ENCODE measurements at places on chromosomes 5 and 9.

GRCh38 chr9:81456431-81457006 is 232.8 kb downstream of the TLE1 start:
- peak; percentile 34 for DNase-seq

DNA sequence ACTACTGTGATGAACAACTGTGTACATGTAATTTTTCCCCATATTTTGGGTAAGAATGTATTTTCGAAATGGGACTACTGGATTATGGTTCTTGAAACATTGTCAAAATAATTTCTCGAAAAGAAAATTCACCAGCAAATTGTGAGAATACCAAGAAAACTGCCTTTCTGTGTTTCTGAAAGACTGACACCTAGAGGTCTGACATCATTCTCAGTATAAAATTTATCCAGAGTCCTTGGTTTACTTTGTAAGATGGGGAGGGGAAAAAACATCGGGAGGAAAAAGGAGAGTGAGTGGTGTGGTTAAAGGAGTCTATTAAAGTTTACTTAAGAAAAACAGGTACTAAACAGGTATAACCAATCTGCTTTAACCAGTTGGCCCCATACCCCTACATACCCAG is 149.2 kb downstream of the CEP120 start:
- DNase-seq = no peak

DNA sequence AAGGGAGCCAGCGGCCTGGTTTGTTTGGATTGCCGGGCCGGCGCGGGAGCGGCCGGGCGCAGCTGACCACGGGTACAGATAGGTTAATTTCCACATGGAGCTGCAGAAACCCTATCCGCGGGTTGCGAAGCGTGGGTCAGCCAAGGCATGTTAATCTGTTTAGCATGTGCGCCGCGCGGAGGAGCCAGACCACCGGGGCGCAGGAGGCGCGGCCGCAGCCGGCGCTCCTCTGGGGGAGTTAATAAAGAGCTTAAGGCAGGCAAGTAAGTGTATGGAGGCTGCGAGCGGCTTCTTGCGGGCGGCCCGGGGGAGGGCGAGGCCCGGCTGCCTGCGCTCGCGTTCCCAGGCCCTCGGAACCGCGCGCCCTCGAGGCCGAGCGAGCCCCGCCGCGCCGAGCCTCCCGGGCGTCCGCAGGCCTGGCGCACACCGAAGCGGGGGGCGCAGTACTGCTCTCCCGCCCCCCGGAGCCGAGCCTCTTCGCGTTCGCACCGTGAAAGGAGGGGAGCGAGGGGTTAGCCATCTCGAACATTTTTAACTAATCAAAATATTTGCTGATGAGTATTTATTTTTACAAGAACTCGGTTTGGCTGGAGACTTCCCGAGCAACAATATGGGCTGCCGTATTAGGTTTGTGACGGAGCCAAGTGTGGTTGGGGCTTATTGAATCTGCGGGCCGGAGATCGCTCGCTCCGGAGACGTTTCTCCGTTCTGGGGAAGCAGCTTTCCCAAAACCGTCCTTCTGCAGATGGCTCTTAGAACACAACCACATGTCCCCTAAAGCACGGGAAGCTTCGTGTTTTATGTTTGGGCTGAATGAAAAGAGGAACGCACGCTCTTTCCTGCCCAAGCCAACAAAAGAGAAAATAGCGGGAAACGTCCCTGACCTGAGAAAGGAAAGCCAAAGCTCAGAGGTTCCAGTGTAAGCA is 28.8 kb downstream of the FOXD1 start:
- no peak for DNase-seq

GRCh38 chr5:150255659-150256409 is 33.7 kb downstream of the CAMK2A start:
- no peak for DNase-seq

DNA sequence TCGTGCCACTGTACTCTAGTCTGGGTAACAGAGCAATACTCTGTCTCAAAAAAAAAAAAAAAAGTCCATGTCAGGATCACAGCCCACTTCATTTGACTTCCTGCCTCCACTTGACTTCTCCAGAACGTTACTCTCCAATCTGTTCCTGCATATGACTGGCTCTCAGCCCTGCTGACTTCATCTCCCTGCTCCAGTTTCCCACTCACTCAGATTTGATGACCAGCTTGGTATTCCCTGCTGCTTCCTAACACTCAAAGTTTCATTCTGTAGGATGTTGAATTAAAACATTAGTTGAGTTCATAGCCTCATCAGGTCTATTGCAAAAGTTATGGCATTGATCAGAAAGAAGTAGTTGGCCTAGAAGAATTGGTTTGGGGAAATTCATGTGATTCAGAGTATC is 52.3 kb downstream of the UGCG start:
- DNase-seq = no peak

- DNase-seq = no peak
Observed at GRCh38 chr5:154993461-154993860, 20.1 kb upstream of the KIF4B start.

DNA sequence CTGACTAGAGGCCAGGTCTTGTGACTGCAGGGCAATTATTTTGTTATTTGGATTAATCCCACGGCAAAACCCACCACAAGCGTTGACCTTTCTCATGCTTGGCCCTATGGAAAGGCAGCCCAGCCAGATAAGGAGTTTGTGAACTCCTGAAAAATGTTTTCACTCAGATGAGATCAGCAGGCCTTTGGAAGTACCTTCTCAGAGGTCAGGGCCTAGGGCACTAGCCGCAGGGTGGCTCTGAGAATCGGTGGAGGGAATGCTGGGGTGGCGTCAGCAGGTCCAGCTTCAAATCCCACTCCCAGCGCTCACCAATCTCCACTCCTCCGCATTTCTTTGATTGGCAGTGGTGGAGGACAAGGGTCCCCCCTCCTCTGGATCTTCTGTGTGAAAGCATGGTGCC is 194.4 kb downstream of the GADD45G start:
- no peak for DNase-seq

DNA sequence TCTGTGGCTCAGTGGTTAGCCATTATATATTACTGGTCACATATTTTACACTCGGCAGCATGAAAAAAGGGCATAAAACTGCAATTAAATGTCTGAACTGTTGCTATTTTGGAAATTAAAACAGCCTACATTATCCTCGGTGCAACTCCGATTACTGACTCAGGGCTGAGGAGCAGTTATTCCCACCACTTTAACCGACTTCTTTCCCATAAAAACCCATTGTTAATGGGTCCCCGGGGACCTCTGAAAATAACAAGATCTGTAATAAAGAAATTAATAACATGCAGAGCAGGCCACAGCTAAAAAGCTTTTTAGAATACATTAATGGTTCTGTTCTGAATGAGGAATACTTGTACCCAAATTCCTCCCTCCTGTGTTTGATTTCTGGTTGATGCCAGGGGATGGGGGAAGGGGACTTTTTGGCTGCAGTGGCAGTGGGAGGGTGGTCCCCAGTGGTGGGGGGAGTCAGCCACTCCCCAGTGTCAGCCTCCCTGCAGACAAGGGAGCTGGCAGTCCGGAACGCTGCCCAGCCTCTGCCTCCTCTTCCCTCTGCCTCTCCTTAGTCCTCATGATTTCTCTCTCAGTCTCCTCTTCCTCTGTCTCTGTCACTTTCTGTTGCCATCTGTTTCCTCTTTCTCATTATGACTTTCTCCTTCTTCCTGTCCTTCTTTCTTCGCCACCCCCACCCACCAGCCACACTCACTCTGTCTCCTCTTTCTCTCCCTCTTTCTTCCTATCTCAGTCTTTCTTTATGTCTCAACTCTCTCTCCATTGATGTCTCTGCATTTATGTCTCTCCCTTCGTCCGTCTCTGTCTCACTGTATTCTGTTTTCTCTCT is 59.0 kb upstream of the ZBTB43 start:
- no peak for DNase-seq

DNA sequence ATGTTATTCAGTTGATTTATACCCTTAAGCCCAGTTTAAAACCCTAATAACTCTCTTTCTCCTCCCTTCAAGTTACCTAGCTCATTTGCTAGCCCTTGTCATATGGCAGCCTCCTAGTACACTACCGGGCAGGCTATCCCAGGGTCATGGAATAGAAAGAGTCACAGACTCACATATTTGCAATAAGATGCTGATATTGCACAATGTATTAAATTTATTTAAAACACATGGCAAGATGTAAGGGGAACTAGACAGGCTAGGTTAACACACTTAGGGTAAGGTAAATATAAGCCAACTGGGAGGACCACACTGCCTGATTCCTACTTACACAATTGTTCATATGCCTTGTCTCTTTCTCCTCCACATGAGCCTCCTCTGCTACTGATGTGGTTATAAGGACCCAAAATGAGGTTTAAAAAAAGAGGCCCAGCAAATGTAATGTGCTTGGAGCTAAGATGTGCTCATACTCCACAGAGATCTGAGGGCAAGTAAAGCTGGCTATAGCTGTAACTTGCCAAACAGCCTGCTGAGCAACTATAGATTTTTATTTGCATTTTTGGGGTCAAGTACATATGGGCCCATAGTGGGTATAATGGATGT is 130.0 kb downstream of the ENC1 start:
- DNase-seq = no peak
